Fibroblast of skin of abdomen (primary cell): ENCODE measurements at places on chromosomes 11 and 22.

- peak; percentile 91 for DNase-seq
Measured at GRCh38 chr11:85955531-85955930, 100.3 kb downstream of the CCDC83 start.

DNA sequence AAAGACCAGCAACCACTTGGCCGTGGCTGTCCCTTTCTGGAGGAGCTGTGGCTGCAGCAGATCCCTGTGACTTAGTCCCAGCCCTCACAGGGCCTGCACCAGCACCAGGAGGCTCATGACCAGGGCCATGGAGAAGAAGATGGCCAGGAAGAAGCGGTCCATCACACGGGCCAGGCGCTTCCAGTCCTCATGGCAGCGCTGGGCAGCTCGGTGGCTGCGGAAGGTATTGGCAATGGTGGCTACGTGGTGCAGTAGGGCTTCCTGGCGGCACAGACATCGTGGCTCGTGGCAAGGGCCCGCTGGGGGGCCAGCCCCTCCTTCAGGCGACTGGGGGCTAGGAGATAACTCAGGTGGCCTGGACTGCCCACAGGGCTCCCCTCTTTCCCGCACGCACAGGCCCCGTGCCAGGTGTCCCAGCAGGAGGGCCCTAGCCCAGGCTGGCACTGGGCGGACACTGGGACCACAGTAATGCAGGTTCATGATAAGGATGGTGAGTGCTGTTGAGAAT lies 5.1 kb downstream of the CHRNA10 start:
- no peak for DNase-seq

DNA sequence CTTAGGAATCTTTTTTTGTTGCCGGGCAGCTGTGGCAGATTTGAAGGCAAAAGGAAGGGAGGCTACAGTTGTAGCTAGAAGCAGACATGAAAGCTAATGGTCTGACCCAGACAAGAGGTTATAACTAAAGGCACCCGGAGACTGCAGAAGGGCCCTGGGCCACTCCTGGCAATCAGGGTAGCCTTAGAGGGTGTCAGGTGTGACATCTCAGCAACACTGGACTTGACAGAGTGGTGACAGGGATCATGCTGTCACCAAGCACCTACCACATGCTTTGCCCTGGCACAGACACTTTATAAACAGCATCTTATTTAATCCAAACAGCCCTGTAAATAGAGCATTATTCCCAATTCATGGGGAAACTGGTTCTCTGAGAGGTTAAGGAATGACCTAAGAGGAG lies 25.7 kb downstream of the TUB start:
- DNase-seq = no peak

DNA sequence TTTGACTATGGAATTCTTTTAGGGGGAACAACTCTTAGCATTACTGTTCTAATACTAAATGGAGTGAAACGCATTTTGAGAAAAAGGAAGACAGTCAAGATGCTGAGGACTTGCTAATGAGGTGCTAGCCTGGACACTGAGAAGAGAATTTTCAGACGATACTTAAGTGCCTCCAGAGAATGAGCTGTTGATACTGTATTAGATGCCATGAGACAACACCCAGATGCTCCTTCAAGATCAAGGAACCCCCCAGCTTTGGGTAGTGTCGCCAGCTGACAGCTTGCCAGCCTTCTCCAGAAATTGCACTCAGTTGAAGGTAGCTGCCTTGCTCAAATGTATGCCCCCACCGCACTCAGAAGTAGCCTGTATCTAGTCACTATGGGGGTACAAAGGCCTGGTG lies 52.5 kb upstream of the SLC36A4 start:
- no peak for DNase-seq

DNA sequence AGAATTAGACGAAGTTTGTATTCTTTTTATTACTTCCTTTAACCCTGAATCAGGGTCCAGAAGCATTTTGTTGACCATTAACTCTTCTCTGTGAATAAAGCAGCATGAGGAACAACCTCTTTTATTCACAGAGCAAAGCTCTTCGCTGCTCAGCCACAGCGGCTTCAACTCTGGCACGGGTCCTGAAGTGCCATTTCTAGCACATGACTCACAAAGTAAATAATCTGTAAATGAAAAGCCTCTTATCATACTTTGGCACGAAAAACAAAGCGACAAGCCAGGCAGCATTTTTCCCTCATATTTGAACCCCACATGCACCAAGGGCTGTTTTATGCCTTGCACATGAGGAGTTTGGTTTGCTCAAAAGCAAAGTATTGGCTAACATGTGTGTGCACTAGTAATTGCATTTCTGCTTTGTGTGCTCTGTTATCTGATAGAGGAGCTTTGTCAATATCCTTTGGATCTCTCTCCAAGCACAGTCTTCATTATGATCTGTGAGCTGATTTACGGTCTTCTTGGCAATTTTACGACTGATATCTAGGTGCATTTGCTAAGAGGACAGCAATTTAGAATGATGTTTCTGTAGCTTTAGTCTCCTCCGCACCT lies 33.0 kb upstream of the APOBEC3A start:
- peak; percentile 88 for DNase-seq

DNA sequence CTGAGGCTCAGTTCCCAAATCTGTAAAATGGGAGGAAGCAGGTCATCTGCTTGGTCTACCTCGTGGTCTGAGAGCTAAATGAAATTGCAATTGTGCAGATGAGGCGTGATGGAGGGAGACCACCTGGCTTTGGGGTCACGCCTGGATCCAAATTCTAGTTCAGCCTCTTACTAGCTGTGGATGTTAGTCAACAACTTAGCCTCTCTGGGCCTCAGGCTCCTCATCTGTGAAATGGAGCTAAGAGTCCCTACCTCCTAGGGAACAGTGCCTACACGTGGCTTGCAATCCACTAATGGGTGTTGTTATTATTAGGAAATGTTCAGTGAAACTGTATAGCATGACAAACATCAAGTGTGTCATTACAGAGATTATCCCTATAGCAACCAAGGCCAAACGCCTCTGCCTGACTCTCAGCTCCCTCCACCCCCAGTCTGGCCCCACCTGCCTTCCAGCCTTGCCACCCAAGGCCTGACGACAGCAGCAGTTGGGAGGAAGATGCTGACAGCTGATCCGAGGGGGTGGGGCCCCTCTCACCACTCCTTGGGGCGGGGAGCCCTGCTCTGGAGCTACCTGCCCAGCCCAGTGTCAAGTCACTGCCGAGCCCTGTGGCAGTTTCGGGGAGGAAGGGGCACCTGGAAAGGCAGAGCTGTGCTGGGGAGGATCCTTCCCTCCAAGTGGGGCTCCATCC lies 1.7 kb upstream of the RHOD start:
- DNase-seq = peak; percentile 30

GRCh38 chr11:128412847-128413791 lies 174.2 kb downstream of the ETS1 start:
- no peak for DNase-seq

DNA sequence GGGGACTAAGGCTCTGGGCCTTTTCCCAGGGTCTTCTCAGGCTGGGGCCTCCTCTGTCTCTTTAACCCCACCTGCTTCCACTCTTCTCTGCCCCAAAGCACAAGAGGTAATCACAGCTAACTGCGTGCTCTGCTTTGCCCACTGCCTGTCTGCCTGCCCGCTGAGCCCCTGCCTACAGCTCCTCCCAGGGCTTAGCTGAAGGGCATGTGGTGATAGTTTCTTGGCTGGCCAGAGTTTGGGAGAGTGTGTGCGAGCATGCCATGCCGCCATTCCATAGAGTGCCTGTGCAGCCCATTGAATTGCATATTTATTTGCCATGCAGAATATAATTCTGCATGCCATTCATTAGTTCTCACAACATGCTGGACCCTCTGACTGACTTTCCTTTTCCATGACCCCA lies 32.5 kb downstream of the PHLDB1 start:
- no peak for DNase-seq

- DNase-seq = no peak
Measured at GRCh38 chr11:106092446-106092845, 15.0 kb downstream of the AASDHPPT start.

- DNase-seq = no peak
Measured at GRCh38 chr11:68661697-68662603, 22.4 kb upstream of the GAL start.

GRCh38 chr11:128776424-128777284 lies 82.8 kb downstream of the FLI1 start:
- DNase-seq = peak; percentile 40

DNA sequence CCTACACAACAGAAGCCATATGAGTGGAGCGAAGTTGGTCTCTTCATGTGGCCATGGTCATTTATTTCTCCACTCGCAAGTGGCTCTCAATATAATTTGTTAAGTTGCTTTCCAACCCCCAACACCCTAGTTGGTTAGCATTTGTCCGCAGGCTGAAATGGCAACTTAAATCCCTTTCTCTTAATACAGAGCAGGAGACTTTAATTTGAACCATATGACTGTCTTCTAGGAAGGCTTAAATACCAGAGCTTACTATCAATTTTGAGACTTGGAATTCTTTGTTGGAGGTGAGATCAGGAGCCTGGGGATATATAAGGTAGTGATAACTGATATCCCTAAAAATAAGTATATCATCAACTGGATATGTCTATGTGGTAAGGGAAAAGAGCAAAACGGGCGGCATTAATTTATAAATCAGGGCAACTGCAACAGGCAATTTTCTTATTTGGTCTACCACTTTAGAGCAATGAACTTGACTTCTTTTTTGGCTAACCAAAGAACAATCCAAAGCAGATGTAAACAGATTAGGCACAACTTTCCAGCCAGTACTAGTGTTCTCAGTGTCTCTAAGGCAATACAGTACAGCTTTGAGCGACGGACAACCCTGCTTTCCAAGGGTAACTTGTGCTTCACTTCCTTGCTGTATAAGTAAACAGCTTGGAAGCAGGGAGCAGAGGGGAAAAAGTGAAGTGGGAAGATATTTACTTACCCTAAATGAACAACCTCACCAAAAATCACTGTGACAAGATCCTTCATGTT lies 74.7 kb upstream of the APOA1 start:
- DNase-seq = peak; percentile 57

GRCh38 chr22:49295851-49296560 lies 531.7 kb downstream of the BRD1 start:
- no peak for DNase-seq

- no peak for DNase-seq
Measured at GRCh38 chr11:135069890-135070289, 657.8 kb upstream of the B3GAT1 start.

- DNase-seq = peak; percentile 44
Measured at GRCh38 chr11:19853016-19853415, 140.4 kb downstream of the NAV2 start.

DNA sequence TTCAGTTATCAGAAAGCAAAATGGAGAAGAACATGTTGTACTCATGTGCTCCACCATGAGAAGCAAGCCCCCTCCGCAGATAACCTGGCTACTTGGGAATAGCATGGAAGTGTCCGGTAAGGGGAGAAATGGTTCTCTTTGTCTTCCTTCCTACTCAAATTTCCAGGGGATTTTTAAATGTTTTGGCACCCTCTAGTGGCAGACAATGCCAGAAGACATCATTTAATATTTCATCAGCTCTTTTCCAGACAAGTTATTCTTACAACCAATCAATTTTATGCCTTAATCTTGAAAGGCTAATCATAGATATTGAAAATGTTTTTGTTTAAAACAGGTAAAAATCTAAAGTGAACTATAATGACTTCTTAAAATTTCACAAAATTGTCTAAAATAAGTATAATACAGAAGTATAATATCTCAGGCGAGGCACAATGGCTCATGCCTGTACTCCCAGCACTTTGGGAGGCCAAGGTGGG lies 15.7 kb downstream of the CRTAM start:
- DNase-seq = peak; percentile 80

GRCh38 chr11:35261197-35261596 lies 122.2 kb downstream of the CD44 start:
- no peak for DNase-seq

- DNase-seq = no peak
Measured at GRCh38 chr11:12512826-12513395, 135.5 kb downstream of the PARVA start.

DNA sequence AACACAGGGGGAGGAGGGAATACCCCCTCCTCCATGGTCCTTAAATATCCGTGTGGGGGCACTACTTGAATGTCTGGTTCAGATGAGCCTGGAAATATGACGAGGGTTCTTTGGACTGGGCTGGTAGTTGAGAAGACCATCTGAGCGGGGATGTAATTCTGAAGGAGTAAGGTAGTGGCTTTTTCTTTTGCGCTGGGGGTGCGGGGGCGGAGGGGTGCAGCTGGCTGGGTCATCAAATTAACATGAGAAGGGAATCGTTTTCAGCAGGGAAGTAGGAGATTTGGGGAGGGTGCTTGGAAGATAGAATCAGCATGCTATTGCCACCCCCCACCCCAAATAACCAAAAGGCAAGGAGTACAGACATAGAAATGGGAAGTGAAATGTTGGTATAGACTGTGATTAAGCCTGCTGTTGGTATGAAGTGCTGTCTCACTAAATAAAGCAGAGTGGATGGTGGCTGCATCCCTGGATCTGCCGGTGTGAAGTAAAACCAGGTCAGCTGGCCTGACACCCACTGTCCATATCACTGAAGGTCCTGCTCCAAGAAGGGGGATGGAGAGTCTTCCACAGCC lies 121.9 kb upstream of the HSD17B12 start:
- no peak for DNase-seq

- no peak for DNase-seq
Measured at GRCh38 chr11:22078063-22078462, 114.8 kb upstream of the ANO5 start.

- DNase-seq = peak; percentile 81
Measured at GRCh38 chr11:121839781-121840180, 276.2 kb downstream of the BLID start.

GRCh38 chr22:48098243-48098920 lies 1335.9 kb downstream of the TBC1D22A start:
- no peak for DNase-seq

DNA sequence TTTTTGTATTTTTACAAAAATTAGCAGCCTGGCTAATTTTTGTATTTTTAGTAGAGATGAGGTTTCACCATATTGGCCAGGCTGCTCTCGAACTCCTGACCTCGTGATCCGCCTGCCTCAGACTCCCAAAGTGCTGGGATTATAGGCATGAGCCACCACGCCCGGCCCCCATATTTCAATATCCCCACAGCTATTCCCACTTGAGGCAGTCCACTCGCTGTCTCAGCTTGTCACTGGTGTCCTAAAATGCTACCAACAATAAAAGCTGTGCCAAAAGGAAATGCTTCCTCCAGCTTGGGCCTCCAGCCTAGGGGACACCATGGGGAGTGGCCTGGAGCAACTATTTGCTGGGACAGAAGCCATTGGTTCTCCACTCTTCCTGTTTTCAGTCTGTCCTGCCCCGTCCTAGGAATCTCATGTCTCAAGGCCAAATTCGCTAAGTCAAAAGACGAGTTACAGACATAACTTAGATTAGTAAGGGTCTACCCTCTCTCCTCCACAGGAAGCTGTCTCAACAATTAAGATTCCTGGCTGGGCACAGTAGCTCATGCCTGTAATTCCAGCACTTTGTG lies 7.3 kb upstream of the SPINDOC start:
- peak; percentile 24 for DNase-seq
